ENCODE measurements at places on chromosomes 1 and 21.
A peak's percentile ranks its signal among the peaks of the same experiment; 100 is the strongest.

- peak; percentile 9 for DNase-seq
Measured at GRCh38 chr1:14017531-14017961, 317.6 kb downstream of the PRDM2 start.

- peak; percentile 99 for DNase-seq
Measured at GRCh38 chr1:218377143-218377660, 32.1 kb downstream of the TGFB2 start.

DNA sequence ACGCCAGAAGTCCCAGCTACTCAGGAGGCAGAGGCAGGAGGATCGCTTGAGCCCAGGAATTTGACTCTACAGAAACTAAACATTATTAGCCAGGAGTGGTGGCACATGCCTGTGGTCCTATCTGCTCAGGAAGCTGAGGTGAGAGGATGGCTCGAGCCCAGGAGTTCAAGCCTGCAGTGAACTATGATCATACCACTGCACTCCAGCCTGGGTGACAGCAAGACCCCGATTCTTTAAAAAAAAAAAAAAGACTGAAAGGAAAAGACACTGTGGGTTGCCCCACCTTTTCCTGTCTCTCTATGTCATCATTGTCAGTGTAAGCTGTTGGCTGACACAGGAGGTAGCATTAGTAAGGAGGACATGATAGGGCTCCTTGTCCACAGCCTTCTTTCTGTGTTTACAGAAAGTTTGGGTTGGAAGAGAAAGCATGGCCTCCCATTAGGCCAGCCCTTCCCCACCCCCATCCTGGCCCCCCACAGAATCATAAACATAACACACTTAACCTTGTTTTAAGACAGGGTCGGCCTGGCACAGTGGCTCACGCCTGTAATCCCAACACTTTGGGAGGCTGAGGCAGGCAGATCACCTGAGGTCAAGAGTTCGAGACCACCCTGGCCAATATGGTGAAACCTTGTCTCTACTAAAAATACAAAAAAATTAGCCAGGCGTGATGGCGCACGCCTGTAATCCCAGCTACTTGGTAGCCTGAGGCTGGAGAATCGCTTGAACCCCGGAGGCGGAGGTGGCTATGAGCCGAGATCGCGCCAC, 20.6 kb upstream of the RCAN3 start:
- DNase-seq = no peak

GRCh38 chr1:12196641-12197482, 30.1 kb downstream of the TNFRSF1B start:
- DNase-seq = no peak

DNA sequence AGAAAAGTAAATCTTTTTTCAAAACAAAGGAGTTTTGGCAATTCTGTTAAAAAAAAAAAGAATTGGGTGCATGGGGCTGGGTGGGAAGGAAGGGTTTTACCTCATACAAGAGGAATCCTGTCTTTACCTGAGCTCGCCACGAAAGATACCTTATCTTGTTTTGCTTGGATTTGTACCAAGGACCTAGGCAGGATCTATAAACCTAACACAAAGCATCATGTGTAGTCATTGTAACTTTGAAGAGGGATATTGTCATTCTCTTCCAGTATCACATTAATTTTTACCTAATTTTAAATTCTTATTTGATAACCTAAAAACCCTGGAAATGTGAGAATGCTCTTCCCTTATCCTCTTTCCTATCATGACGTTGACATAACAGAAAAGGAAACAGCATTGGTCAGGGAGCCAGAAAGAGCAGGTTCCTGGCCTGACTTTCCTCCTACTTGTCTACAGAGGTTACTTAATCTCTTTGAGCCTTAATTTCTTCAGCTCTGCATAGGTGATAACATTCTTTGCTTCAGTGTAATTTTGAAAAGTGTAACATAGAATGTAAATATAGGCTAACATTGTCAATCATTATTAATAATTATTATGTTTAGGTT, 4.0 kb upstream of the LAMC1 start:
- no peak for DNase-seq

GRCh38 chr21:26833460-26833939, 11.7 kb downstream of the ADAMTS1 start:
- DNase-seq = no peak

DNA sequence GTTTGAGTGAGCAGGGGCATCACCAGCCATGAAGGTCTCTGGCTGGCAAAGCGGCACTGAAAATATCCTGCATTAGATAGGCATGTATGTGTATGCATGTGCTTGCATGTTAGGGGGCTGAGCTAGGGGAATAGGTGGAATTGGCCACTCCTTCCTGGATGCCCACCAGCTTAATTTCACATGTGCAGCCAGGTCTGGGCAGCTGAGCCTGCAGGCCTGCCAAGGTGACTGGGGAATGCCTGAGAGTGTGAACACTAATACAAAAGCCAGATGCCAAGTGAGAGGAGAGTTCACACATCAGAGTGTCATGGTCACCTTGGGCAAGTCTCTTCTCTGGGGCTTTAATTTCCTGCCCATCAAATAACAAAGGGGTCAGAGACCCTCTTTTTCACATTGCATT, 155.9 kb downstream of the HIVEP3 start:
- DNase-seq = no peak

GRCh38 chr1:160101717-160102522, 3.5 kb upstream of the IGSF8 start:
- peak; percentile 21 for DNase-seq

DNA sequence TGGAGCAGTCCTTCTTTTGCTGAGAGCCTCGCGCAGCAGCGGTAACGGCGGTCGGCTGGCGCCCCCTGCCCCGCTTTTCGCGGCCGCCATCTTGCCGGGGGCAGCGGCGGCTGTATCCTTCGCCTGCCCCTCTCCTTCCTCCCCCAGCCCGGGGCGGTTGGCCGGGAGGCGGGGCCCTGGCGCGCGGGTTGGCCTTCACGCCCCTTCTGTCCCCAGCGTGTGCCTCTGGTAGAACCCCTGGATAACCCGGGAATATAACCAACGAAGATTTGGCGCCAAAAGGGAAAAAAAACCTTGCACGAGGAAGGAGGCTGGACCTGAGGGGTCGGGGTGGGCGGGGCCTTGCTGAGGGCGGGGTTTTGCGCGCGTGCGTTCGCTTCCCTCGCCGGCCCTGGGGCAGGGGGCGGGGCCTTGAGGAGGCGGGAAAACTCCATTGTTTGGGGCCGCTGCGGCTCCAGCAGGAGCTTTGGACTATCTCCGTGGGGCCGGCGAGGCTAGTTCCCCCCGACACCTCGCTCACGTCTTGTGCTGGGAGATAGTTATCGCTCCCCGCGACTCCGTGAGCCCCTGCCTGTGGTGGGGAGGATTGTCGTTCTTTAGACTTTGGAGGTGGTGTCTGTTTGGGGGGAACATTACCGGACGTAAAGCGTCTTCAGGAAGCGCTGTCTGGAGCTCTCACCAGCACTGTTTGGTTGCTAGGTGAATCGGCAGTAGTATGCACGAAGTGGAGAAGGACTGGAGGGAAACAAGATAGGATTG, 689 bp downstream of the NASP start:
- peak; percentile 90 for DNase-seq

- no peak for DNase-seq
Measured at GRCh38 chr1:121472017-121472416, 287.2 kb downstream of the SRGAP2C start.

- DNase-seq = no peak
Measured at GRCh38 chr1:55046871-55047270, 7.5 kb downstream of the PCSK9 start.
